ENCODE measurements at places on chromosomes 1 and 21. TPM values are rescaled to one million over a fixed set of nuclear protein-coding genes. Genes with fewer than 3 reads are reported as not detected.

ST6GALNAC5 gene
- 1.4 TPM for total RNA-seq

CD55 gene
- 28.6 TPM for total RNA-seq

DFFA gene
- total RNA-seq = 49.5 TPM

ADORA3 gene
- total RNA-seq = not detected

SYT6 gene
- not detected for total RNA-seq

SPRR5 gene
- total RNA-seq = not detected

AKNAD1 gene
- not detected for total RNA-seq

RNU1-2 gene
- total RNA-seq = under 0.01 TPM

KRTAP11-1 gene
- total RNA-seq = not detected

INTS7 gene
- total RNA-seq = 21.6 TPM

GJA9 gene
- not detected for total RNA-seq

CFHR5 gene
- not detected for total RNA-seq

COL18A1 gene
- 535 TPM for total RNA-seq

CLEC20A gene
- not detected for total RNA-seq

SEMA6C gene
- total RNA-seq = 2.2 TPM

CFHR3 gene
- not detected for total RNA-seq

EPHA2 gene
- total RNA-seq = 112 TPM

CHIA gene
- not detected for total RNA-seq

LRRIQ3 gene
- total RNA-seq = 1.4 TPM

CYP4Z1 gene
- not detected for total RNA-seq

KCNJ6 gene
- total RNA-seq = under 0.01 TPM

NPL gene
- 0.06 TPM for total RNA-seq

RIMS3 gene
- total RNA-seq = 4.2 TPM

WLS gene
- 14.4 TPM for total RNA-seq

GPR25 gene
- 0.65 TPM for total RNA-seq

TMOD4 gene
- total RNA-seq = not detected

KRTCAP2 gene
- total RNA-seq = 193 TPM

TMCO1 gene
- total RNA-seq = 84.9 TPM

LRIF1 gene
- total RNA-seq = 11.1 TPM

C1orf141 gene
- total RNA-seq = not detected

C8A gene
- not detected for total RNA-seq

ADGRB2 gene
- total RNA-seq = 0.65 TPM

OR2AK2 gene
- total RNA-seq = not detected

MEGF6 gene
- total RNA-seq = 33.3 TPM

EFCAB7 gene
- total RNA-seq = 3.6 TPM

GBP6 gene
- total RNA-seq = 0.65 TPM

CADM3 gene
- not detected for total RNA-seq

LHX8 gene
- total RNA-seq = not detected

DMBX1 gene
- total RNA-seq = not detected

RAB7B gene
- total RNA-seq = not detected

SPATA1 gene
- 0.23 TPM for total RNA-seq

LMOD1 gene
- not detected for total RNA-seq

SLC35F3 gene
- total RNA-seq = 2.2 TPM

SLFNL1 gene
- not detected for total RNA-seq

C2CD4D gene
- 1.0 TPM for total RNA-seq

UBE2G2 gene
- 47.2 TPM for total RNA-seq

PPM1J gene
- 7.7 TPM for total RNA-seq

DTL gene
- total RNA-seq = 31.5 TPM

SIK1 gene
- total RNA-seq = 2.7 TPM

C1orf226 gene
- total RNA-seq = 5.9 TPM

CAMSAP2 gene
- total RNA-seq = 12.1 TPM

IFNAR2 gene
- 7.0 TPM for total RNA-seq

SPATA45 gene
- not detected for total RNA-seq

GUK1 gene
- 269 TPM for total RNA-seq

DNAJC6 gene
- 6.9 TPM for total RNA-seq

PDC gene
- total RNA-seq = not detected
